ENCODE measurements at places on chromosomes 16 and 17. TPM values are rescaled to one million over a fixed set of nuclear protein-coding genes. Genes with fewer than 3 reads are reported as not detected.

The KRTAP4-6 gene
- total RNA-seq = not detected

The TEX14 gene
- total RNA-seq = 0.20 TPM

The GRN gene
- total RNA-seq = 88.7 TPM

The IRX3 gene
- 13.0 TPM for total RNA-seq

The PITPNC1 gene
- total RNA-seq = 40.3 TPM

The TPSAB1 gene
- not detected for total RNA-seq

The ZNF385C gene
- total RNA-seq = 1.5 TPM

The BCL7C gene
- total RNA-seq = 24.0 TPM

The CCL7 gene
- total RNA-seq = not detected

The SYNRG gene
- 65.8 TPM for total RNA-seq

The KRT33A gene
- not detected for total RNA-seq

All from glutamatergic neuron (in vitro differentiated cells).